ENCODE measurements at places on chromosomes 12 and 14.

DNA sequence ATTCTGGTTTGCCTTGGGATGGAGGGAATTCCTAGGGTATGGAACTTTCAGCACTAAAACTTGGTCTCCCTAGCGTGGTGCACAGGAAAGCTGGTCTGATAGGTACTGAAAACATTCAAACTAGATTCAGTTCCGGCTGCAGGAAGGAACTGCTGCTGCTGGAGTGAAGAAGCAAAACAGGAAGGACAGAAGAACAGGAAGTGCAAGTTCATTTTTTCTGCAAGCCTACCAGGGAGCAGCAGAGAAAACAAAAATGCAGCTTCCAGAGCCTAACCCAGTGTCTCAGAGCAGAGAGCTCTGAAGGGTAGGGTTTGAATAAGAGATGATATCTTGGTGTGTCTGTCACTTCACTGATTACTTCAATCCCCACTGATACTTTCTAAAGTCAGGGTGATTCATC lies 165.2 kb downstream of the VRK1 start:
- DNase-seq: no peak

- no peak for DNase-seq
Measured at GRCh38 chr14:69953266-69953915, 74.2 kb downstream of the SMOC1 start.

GRCh38 chr12:29160230-29160629 lies 11.2 kb downstream of the FAR2 start:
- no peak for DNase-seq

- no peak for DNase-seq
Measured at GRCh38 chr12:59733200-59733599, 137.4 kb downstream of the SLC16A7 start.

DNA sequence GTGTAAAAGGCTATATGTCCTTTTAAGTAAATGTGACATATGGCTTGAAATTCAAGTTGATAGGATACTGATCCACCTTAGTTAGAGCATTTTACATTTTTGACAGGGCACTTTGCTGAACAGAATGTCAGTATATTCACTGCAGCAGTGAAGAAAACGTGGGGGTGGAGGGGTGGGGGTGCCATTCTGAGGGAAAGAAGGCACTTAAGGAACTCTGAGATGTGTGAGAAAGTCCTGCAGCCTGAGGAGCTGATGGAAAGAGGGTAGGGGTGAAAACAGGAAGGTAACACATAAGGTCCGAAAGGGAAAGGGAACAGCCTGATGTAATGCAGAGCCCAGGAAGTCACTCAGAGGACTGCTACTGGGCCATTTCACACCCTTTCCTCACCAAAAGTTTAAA lies 265.5 kb upstream of the GRIP1 start:
- DNase-seq: no peak

GRCh38 chr14:91580876-91581577 lies 70.9 kb upstream of the PPP4R3A start:
- no peak for DNase-seq

- DNase-seq: no peak
Measured at GRCh38 chr12:16719713-16720416, 113.9 kb upstream of the LMO3 start.

All from renal cortex interstitium (tissue), 15 donors.